ENCODE measurements at places on chromosomes 11 and 22. TPM values are rescaled to one million over a fixed set of nuclear protein-coding genes. Genes with fewer than 3 reads are reported as not detected.

The LMO2 gene
- total RNA-seq, result 28.6 TPM

- peak; percentile 77 for DNase-seq
Measured at GRCh38 chr11:124798991-124799347, 1.2 kb downstream of the MSANTD2 start.

The MPPED2 gene
- total RNA-seq, result 19.9 TPM

DNA sequence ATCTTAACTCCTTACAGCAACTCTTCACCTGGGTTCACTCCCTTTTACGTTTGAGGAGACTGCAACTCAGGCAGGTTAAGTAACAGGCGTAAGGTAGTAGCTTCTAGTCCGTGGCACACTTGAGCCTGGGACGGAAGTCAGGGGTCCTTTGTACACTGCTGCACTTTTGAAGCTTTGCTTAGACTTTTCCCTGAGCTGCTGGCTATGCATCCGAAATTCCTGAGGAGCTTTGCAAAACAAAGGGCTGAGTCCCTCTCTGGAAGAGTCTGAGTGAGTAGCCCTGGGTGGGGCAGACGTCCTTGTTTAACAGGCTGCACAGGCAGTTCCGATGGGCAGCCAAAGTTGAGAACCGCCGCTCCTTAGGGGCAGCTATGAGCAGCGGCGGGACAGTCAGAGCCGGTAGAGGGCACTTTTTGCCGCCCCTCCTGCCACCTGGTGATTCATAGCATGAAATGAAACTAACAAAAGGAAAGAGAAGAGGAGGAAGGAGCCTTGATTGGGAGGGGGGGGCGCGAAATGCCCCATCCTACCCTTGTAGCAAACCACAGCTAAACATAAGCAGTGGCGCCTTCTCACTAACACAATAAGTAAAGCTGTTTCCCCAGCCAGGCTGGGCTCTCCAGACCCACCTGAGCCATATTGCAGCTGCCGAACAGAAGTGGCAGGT lies 1.4 kb downstream of the TMEM109 start:
- DNase-seq, result peak; percentile 56

DNA sequence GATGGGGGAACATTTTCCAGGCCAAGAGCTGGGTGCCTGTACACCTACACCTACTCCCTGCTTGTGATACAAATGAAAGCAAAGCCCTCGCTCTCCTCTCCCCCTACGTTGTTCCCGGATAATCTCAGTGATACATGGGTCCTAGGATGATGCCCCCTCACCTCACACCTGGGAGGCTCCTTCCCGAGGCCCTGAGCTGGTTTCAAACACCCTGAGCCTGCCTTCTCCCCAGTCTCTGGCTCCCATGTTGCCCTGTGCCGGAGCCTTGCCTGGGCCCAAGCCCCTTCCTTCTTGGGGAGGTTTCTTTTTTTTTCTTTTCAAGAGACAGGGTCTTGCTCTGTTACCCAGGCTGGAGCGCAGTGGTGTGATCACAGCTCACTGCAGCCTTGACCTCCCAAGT lies 23.3 kb downstream of the TRMU start:
- no peak for DNase-seq

Measured in cardiac muscle cell (in vitro differentiated cells and primary cell).